Activated CD8-positive, alpha-beta memory T cell treated with anti-CD3 and anti-CD28 coated beads for 4 hours (primary cell): ENCODE measurements at places on chromosomes 4 and X.

DNA sequence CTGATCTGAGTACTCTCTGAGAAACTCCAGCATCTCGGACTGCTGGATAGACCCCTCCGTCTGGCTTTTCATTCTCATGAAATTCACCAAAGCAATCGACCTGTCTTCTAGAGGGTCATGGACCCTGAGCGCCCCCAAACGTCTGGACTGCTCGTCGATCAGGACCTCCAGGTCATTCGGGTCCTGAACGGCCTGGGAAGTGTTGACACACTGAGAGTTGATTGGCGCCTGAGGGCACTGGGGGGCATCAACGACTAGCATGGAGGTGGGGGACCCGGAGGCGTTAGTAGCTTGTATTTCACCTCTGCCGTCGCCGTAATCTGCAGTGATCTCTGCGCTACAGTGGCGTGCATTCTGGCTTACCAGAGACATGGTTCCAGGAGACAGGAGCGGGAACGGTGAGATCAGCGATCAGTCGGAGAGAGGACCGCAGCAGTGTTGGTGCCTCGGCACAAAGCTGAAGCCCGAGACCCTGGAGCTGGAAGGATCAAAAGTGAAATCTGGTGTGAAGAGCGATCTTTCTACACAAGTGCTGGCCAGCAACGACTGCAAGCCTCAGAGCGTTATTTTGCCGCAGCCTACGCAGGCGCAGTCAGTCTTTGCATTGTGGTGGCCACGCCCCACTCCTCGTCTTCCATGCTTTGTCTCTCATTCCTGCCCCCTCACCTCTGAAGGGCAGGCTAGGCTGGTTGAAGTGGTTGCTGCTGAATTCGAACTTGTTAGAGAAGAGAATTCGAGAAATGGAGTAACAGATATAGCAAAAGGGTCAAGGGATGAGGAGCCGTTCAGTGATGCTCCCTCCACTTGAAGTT is at the start of gene MAGEE2:
Gene MAGEE2, minus strand, starts transcription at position 575 of the 812 bp plus-strand sequence. Its CDS starts 203 bp downstream, at position 372.
- DNase-seq, result no peak

GRCh38 chrX:13220916-13221315 is 98.9 kb downstream of the ATXN3L start:
- no peak for DNase-seq

GRCh38 chrX:43166874-43167273 is 388.9 kb upstream of the PPP1R2C start:
- DNase-seq, result no peak

- no peak for DNase-seq
Measured at GRCh38 chr4:7694324-7694723, 245.3 kb downstream of the AFAP1 start.

DNA sequence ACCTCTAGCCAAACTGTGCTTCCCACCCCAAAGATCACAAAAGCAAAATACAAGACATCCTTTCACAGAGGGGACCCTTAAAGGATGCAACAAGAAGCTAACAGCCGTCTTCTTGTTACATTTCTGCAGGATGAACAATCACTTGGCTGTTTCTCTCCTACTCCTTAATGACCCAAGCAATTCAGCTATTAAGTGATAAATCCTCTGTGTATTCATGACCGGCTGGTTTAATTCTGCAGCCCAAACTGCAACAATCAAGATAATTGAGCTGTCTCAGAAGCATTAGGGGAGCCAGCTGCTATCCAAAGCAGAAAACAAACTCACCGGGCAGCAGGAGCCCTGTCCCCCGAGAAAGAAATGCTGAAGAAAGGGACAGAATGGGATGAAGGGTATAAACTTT is 85.9 kb upstream of the ACSL4 start:
- DNase-seq, result no peak

- DNase-seq, result peak; percentile 47
Measured at GRCh38 chr4:70601422-70602039, 9.5 kb downstream of the AMBN start.

DNA sequence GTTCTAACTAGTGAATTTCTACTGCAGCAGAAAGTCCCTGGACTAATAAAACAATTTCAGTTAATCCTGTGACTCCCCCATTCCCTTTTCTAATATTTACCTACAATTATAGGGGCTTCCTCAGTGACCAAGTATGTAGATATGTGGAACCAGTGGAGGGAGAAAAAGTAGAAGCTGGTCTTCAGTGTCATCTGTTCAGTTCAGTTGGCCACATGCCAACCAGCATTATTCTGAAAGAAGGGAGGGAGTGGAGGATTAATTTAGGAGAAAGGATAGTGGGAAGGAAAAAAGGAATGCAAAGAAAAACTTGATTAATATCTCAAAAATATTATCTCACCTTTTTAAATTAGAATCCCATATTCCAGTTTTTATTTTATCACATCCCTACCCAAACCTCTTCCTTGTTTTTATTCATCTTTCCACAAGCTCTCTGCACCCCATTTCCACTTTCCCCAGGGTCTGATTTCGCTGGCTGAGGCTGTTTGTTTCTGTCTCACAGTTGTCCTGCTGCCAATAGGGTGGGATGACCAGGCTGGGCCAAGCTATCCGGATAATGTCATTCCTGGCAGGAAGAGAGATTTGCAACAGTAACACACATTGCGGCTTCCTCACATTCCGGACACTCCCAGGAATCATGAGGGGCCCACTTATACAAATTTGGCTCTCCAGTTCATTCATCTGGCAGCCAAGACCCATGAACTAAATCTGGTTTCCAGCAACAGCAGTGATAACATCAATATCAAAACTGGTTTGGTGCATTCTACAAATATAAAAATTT is 24.6 kb upstream of the ANTXR2 start:
- no peak for DNase-seq

DNA sequence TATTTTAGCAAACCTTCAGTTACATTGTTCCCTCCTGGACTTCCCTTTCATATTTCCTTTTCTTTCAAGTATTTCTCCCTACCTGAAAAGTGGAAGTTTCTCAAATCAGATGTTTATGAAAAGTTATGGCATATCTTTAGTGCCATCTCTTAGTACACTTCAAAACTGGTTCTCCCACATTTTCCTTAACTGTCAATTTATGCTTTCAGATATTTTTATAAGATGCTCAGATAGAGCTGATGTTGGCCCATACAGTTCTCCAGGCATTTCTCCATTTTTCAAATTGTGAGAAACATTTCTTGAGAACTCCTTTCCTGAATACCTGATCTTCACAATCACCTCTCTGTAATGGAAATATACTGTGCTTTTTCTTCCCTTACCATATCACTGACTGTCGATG is 32.5 kb upstream of the AP1AR start:
- DNase-seq, result no peak

DNA sequence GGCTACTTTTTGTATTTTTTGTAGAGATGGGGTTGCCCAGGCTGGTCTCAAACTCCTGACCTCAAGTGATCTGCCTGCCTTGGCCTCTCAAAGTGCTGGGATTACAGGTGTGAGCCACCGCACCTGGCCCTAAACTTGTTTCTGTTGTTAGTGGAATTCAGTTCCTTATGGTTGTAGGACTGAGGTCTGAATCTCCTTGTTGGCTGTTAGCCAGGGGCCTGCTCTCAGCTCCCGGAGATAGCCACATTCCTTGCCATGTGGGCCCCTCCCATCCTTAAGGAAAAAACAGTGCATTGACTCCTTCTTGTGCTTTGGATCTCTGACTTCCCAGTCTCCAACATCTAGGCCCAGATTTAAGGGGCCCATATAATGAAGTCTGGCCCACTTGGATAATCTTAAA is 49.4 kb upstream of the NYX start:
- no peak for DNase-seq

DNA sequence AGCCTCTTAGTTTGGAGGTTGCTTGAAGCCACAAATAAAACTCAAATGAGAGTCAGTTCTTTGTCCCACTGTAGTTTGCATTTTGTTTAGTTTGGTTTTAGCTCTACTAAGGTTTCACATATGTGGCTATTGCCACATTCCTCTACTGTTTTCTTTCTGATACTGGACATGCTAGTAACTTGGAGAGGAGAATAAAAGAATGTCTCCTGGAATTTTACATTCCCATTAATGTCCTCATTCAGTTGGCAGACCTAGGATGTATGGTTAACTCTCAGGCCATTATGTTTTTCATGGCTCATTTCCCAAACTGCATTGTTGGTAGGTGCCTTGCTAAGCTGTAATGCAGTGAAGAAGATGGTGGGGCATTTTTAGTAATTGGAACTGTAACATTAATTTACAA is 29.9 kb downstream of the UPRT start:
- no peak for DNase-seq

GRCh38 chr4:87574996-87575395 is 33.3 kb upstream of the DSPP start:
- DNase-seq, result no peak

GRCh38 chr4:110248100-110248499 is 49.7 kb upstream of the ELOVL6 start:
- no peak for DNase-seq

GRCh38 chrX:75746891-75747639 is 38.0 kb downstream of the MAGEE2 start:
- DNase-seq, result no peak

DNA sequence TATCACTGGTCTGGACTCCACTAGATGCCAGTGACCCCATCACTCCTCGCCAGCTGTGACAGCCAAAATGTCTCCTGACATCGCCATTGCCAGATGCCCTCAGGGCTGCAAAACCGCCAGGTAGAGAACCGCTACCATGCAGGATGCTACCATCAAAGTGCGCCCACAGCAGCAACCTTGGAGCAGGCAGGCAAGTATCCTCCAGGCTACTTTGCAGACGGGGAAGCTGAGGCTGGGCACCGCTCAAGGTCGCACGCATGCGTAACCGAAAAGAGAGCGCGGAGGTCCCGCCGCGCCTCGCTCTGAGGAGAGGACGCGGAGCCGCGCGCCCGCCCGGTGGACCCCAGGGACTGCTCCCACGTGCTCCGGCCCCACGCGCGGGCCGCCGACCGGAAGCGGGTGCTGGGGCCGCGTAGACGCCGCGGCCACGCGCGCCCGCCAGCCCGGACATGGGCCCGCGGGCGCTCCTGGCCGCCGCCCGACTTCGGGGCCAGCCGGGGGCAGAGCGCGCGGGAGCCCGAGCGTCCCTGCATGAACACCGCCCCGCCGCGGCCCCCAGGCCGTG is at the start of gene STS:
Gene STS, plus strand, starts transcription at position 300 of the 565 bp plus-strand sequence. CDS start 105,488 bp downstream, outside the sequence.
- no peak for DNase-seq

DNA sequence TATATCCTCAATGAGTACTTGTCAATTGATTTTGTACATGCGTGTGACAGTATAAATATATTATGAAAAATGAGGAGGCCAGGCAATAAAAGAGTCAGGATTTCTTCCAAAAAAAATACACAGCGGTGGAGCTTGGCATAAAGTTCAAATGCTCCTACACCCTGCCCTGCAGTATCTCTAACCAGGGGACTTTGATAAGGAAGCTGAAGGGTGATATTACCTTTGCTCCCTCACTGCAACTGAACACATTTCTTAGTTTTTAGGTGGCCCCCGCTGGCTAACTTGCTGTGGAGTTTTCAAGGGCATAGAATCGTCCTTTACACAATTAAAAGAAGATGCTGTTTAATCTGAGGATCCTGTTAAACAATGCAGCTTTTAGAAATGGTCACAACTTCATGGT is at the start of gene OTC:
Gene OTC, plus strand, starts transcription at position 243 of the 400 bp plus-strand sequence. Its CDS starts 93 bp downstream, at position 336.
- DNase-seq, result no peak
